A549 treated with Mapracorat at 1 μM for 4 hours (cell line): ENCODE measurements at places on chromosomes 7 and 10. TPM values are rescaled to one million over a fixed set of nuclear protein-coding genes. Genes with fewer than 3 reads are reported as not detected.

The SPDYE2 gene
- not detected in 5 replicates for total RNA-seq

The ACTL6B gene
- total RNA-seq, result not detected in 5 replicates

The ARL3 gene
- 13.6 to 15.3 TPM (median 15.1 TPM) in 5 replicates for total RNA-seq

The AGMO gene
- total RNA-seq, result 0.56 to 1.2 TPM (median 1.1 TPM) in 5 replicates

The ANKRD22 gene
- 0.22 to 0.35 TPM (median 0.30 TPM) in 5 replicates for total RNA-seq

The HYCC1 gene
- total RNA-seq, result 15.6 to 23.4 TPM (median 20.0 TPM) in 5 replicates

The GIMAP8 gene
- total RNA-seq, result not detected in 5 replicates

The CPXM2 gene
- total RNA-seq, result 0.07 TPM in 1 of 5 replicates, not detected in the others

The ASB15 gene
- not detected in 5 replicates for total RNA-seq

The WIPF3 gene
- total RNA-seq, result 0.39 to 0.71 TPM (median 0.56 TPM) in 5 replicates

The ADAMTS14 gene
- total RNA-seq, result 0.05 to 0.16 TPM (median 0.09 TPM) in 5 replicates

The ANKRD2 gene
- total RNA-seq, result 4.7 to 7.9 TPM (median 6.3 TPM) in 5 replicates

The PNLIPRP2 gene
- total RNA-seq, result not detected in 5 replicates

The FAM180A gene
- total RNA-seq, result 0.09 to 0.14 TPM (median 0.11 TPM) in 3 of 5 replicates, not detected in the others

The CALN1 gene
- total RNA-seq, result not detected in 5 replicates

The TMEM178B gene
- 1.3 to 1.9 TPM (median 1.5 TPM) in 5 replicates for total RNA-seq

The MEOX2 gene
- not detected in 5 replicates for total RNA-seq

The RBP3 gene
- total RNA-seq, result not detected in 5 replicates

The LRRC18 gene
- not detected in 5 replicates for total RNA-seq

The LIMK1 gene
- total RNA-seq, result 27.2 to 33.3 TPM (median 31.9 TPM) in 5 replicates

The EPHA1 gene
- 0.22 TPM in 1 of 5 replicates, not detected in the others for total RNA-seq

The PILRA gene
- total RNA-seq, result 4.1 to 6.3 TPM (median 4.4 TPM) in 5 replicates

The SFTPD gene
- 0.11 to 0.21 TPM (median 0.20 TPM) in 3 of 5 replicates, not detected in the others for total RNA-seq

The UPK3B gene
- 10.7 to 19.4 TPM (median 17.7 TPM) in 5 replicates for total RNA-seq

The ABCB4 gene
- total RNA-seq, result 0.06 TPM in 1 of 5 replicates, not detected in the others

The CEP55 gene
- total RNA-seq, result 57.5 to 72.2 TPM (median 65.1 TPM) in 5 replicates

The NACAD gene
- total RNA-seq, result 0.10 to 0.40 TPM (median 0.28 TPM) in 5 replicates

The RNF32 gene
- 1.1 to 2.1 TPM (median 1.9 TPM) in 5 replicates for total RNA-seq

The LIPF gene
- total RNA-seq, result not detected in 5 replicates

The RAPGEF5 gene
- total RNA-seq, result 0.10 to 0.31 TPM (median 0.16 TPM) in 5 replicates
